NCI-H2081 treated with DMSO at 0.1 percent for 48 hours (cell line): ENCODE measurements at places on chromosomes 7 and 10.

- DNase-seq = no peak
These were observed 10.3 kb downstream of the ZMIZ1 start for GRCh38 chr10:79079054-79079397.

GRCh38 chr7:101058355-101058754, 26.9 kb upstream of the TRIM56 start:
- DNase-seq = no peak

- no peak for DNase-seq
These were observed 85.6 kb downstream of the ZEB1 start for GRCh38 chr10:31404640-31405039.

DNA sequence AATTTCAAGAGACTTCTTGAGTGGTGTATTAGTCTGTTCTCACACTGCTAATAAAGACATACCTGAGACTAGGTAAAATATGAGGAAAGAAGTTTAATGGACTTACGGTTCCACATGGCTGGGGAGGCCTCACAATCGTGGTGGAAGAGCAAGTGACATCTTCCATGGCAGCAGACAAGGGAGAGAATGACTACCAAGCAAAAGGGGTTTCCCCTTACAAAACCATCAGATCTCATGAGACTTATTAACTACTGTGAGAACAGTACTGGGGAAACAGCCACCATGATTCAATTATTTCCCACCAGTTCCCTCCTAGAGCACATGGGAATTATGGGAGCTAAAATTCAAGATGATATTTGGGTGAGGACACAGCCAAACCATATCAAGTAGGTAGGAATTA, 150.5 kb downstream of the PCDH15 start:
- DNase-seq = no peak

DNA sequence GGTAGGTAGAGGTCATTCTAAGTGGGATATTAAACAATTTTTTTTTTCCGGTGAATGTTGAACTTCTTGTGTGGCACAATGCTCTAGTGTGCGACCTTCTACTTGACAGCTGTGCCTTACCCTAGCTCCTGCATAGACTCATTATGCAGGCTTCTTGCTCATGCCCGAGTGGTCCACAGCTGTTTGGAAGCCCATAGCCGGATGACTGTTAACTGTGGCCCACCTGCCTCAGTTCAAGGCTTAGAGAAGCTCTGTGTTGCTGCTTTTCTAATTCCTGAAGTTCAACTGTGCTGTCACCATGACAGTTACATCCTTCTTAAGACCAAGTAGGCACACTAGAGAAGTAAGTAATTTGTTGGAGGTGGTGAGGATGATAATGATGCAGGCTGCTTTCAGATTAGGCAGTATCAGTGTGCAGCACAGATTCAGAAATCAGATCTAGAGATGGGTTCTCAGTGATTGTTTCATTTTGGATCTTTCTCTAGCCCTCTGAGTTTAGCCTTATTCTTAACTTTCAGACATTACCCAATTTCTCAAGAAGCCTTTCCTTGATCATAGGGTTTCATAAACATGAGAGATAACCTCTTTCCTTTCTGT, 278.4 kb downstream of the PHF14 start:
- DNase-seq = no peak

GRCh38 chr7:134359787-134360432, 43.2 kb upstream of the SLC35B4 start:
- no peak for DNase-seq

DNA sequence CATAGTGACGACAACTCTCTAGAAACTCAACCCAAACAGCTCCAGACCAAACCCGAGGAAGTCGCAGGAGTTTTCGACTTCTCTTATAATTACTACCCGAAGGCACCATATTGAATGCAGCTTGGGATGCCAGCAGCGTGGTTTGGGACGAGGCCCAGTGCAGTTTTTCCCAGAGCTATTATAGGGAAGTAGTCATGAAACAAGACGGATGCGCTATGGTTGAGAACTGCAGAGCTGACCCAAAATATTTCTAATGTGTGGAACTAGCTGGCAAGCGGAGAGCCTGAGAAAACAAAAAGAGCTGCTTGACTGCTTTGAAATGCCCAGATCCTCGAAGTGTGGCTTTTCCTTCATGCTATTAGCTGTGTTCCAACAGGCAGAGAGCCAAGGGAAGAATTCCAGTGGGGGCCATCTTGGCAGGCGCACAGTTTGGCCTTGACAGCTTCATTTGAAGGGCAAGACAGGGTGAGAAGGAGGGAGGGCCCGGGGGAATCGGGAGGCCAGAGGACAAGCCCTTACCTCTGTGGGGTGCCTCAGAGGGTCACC, 122.7 kb downstream of the CUL2 start:
- no peak for DNase-seq

- no peak for DNase-seq
These were observed 19.1 kb downstream of the UBTD1 start for GRCh38 chr10:97517778-97518300.

GRCh38 chr7:108234971-108235450, 104.8 kb upstream of the LAMB4 start:
- DNase-seq = no peak

DNA sequence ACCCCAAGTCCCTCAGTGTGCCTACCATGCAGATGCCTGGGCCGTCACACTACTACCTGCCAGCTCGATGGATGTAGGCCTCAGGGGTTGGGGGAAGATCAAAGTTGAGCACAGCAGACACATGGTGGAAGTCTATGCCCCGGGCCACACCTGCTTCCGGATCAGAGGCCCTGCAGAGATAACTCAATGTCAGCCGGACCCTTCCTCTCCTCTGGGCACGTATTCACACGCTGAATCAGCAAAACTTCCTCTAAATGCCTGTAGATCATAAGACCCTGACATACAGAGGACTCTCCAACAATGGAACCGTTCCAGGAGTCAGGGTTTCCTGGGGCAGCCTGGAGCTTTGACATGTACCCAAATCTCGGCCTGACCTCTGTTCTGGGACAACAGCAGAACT, 3.7 kb downstream of the DDX56 start:
- DNase-seq = no peak

- no peak for DNase-seq
These were observed 259.3 kb downstream of the TRIL start for GRCh38 chr7:28698840-28699239.

GRCh38 chr10:72665925-72666324, 26.0 kb upstream of the MCU start:
- no peak for DNase-seq

- DNase-seq = no peak
These were observed 48.5 kb upstream of the LEP start for GRCh38 chr7:128192497-128193142.

GRCh38 chr7:31550432-31550831, 36.5 kb downstream of the ITPRID1 start:
- no peak for DNase-seq

DNA sequence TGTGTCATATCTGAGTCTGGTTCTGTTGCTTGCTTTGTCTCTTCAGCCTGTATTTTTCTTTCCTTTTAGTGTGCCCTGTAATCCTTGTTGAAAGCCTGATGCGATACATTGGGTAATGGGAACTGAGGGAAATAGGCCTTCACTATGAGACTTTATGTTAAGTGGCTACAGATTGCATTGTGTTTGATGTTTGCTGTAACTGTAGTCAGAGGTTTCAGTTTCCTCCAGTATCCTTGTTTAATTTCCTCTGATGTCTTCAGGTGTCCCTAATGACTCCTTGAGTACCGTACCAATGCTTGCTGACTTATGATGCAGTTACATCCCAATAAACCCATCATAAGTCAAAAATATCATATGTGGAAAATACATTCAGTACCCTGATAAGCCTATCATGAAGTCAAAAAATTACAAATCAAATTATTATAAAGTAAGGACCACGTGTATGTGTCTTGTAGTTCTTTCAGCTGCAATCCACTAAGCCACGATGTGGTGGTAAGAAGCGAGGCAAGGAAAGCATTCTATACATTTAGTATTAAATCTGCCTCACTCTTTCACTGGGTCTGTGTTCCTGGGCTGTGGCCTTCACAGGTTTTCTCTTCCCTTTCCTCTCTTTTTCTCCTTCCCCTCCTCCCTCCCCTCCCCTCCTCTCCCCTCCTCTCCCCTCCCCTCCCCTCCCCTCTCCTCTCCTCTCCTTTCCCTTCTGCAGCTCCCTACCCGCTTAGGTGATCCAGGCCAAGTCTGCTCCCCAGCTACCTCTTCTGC, 13.3 kb upstream of the GIMAP6 start:
- DNase-seq = no peak

- no peak for DNase-seq
These were observed 5.6 kb downstream of the DENND11 start for GRCh38 chr7:141696348-141696747.
